ENCODE measurements at places on chromosomes 7 and 10.

- no peak for DNase-seq
These were observed 776 bp downstream of the PEX1 start for GRCh38 chr7:92527300-92528187.

GRCh38 chr7:103833401-103833800, 156.1 kb downstream of the RELN start:
- no peak for DNase-seq

DNA sequence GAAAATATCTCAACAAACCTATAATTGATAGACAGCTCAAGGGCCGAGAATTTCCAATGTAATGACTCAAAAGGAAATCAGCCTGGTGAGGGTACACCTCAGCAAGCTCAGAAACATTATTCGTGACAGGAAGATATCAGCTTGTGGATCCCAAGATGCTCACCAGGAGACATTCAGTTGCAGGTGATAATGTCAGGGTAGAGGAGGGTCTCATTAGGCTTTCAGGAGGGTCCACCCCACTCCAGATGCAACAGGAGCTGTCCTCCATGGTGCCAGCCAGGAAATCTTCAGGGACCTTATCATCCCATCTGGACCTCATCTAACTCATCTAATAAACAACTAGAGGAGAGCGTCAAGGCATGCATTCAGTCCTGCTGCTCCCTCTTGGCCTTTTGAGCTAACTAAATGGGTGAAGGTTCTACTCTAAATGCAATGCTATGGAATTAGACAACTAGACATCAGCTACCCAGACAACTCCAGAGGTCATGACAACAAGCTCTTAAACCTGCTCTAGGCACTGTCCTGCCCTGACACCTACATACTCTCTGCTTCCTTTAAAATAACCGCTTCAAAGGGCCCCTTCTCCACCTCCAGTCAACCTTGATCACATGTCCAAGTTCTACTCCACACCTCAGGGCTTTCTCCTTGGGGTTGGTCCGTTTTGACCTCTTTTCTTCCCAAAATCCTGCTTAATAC, 4.3 kb upstream of the GIMAP5 start:
- no peak for DNase-seq

DNA sequence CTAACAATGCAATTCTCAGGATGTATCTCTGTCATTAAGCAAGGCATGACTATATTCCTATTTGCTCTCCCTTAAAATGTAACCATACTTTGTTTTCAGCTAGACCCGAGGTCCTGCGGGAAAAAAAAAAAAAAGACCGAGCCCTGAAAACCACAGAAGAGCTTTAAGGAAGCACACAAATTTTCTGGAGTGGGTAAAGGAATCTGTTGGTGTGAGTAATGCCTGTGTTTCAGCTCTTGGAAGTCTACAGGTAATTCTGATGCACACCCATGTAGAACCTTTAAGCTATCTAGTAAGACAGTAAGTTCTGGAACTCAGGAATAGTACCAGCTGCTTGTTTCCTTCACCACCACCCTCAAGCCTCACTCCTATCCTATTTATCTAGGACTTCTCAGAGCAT, 351.1 kb downstream of the PARD3 start:
- no peak for DNase-seq

GRCh38 chr10:71259815-71260501, 47.6 kb downstream of the UNC5B start:
- DNase-seq = no peak

DNA sequence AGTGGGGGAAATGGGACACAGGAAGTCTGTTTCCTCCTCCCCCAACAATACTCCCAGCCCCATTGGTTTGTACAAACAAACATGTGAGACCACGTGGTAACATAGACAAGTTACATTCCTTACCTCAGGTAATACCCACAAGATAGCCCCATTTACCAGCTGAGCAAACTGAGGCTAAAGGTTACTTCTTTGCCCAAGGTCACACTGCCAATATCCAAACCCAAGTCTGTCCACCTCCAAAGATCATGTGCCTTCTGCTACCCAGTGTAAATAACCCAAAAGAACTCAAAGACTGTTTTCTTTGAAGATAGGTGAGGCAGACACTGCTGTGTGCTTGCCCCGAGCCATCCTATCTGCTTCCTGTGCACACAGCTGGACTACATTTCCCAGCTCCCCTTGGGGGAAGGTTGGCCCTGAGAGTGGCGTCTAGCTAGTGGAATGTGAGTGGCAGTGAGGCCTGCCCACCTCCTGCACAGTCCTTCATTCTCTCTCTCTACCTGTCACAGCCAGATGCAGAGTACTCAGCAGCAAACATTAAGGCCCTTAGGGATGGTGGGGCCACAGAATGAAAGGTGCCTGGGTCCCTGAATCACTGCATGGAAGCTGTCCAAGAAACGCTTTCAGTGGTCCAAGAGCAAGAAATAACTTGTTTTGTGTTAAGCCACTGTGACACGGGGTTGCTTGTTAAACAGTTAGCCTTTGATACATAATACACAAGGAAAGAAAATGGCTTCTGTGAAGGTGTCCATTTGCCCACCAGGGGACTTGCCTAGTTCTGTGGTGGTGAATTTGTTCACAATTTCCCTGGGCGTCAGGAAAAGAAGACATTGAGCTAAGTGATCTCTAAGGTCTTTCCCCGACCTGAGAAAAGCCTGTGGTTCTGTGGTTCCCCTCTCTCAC, 257.7 kb upstream of the NFE2L3 start:
- DNase-seq = peak; percentile 73

DNA sequence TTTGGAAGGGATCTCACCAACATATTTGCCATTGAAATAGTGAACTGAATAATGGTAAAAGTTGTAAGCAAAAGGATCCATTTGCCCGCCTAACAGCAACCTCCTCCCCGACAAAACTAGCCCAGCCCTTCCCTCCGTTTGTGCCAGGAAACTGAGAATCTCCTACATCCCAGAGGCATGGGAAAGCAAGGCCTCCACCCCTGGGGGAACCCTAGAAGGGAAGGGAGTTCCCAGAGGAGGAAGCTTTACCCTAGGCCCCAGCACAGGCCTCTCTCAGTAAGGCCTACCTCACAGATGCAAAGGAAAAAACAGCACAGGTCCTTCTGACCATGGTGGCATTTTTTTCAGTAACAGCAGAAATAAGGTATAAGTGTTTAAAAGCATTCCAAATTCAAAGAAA, 229.7 kb downstream of the ELMO1 start:
- no peak for DNase-seq

GRCh38 chr10:64586934-64587503, 1065.8 kb downstream of the REEP3 start:
- DNase-seq = no peak

DNA sequence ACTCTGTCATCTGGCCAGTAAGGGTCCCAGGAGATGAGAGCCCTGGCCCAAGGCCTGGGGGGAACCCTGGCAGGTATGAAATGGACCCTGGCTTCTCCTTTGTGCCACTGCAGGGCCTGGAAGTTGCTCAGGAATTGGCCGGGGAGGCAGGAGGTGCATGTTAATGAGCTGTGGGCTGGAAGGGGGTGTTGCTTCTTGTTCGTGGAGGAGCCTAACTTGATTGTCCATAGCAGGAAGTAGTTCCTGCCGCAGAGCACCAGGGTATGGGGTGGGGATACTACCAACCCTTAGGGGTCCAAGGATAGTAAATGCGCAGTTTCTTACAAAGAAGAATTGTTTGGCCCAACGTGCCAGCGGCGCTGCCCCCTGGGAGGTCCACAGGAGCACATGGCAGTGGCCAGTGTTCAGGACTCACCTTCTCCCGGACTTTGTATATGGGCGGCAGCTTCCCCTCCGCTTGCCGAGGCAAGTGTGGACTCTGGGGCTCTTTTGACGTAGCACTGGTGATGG, 21.5 kb downstream of the TEX36 start:
- no peak for DNase-seq

DNA sequence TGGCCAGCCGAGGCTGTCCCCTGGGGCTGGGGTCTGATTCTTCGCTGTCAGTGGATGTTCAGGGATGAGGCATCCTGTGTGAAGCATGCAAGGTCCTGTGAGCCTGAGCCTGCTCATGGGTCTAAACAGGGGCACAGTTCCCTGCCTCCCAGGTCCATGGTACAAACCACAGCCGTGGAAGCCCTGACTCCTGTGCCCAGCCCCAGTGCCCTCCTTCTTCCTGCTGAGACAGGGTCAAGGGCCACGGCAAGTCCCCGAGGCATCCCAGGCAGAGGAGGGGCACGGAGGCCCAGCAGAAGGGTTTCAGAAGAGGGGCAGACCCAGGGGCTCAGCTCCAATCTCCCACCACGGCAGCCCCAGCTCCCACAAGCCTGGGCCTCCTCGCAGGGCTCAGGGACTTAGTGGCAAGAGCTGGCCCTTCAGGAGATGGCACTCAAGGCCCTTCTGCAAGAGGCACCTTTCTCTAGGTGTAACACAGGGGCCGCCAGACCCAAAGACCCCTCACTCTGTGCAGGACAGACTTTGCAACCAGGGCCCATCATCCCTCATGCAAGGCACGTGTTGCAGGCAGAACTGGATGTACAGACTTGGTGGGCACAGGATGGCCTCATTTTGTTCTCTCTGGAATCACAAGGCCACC, 248.8 kb downstream of the TCERG1L start:
- DNase-seq = no peak

GRCh38 chr10:48470115-48470892, 134.6 kb downstream of the ARHGAP22 start:
- peak; percentile 78 for DNase-seq

- DNase-seq = no peak
These were observed 15.1 kb downstream of the PSAP start for GRCh38 chr10:71835671-71836595.

DNA sequence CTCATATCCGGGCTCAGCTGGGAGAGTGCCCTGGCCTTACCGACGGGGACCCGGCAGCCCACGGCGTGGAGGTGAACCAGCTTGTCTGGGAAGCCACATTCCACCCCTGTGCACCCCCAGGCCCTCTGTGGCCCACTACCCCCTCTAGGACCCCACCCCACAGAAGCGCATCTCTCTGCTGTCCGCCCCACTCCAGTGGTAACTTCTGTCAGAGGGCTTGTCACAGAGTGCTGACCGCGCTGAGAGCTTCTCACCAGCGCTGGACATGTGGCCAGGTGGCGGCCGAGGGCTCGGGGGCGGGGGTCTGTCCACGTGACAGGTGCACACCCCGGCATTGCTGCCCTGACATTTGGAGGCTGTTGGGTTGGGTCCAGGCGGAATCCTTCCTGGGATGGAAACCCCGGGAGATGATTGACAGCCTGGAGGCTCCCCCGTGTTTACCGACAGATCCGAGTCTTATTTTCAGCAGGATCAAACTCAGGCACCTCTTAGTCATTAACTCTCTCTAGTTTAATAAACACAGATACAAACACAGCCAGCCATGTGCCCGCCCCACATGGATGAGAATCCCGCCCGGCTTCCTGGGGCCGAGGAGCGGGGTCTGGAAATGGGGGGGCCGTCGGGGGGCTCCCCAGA, 5.1 kb downstream of the ELFN1 start:
- DNase-seq = no peak

- no peak for DNase-seq
These were observed 29.0 kb upstream of the KNDC1 start for GRCh38 chr10:133131053-133131452.

DNA sequence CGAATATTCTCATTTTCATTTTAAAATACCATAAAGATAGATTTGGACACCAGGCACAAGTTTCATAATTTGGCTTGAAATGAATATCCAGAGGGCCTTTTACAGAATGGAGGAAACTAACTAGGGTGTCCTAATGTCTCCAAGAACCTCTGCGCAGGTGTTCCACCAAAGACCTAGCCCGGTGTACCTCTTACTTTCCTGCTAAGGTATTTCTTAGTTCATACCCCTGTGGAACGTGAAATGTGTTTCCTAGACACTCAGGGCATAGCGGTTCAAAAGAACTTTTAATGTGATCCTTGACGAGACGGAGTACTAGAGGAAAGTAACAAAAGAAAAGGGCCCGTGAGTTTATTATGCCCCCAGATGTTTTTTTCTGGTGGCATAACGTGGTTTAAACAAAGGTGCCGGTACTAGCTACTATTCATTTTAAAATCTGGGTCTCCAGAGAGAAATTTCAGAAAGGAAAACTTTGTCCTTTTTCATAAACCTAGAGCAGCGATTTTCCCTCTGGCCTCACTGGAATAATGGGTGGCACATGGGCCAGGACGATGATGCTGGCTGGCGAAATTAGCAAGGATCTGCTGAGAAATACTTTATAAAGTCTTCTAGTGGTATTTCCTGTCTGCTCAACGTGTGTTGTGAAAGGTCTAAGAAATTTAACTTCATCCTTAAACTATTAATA, 1.4 kb downstream of the APBB1IP start:
- DNase-seq = no peak

DNA sequence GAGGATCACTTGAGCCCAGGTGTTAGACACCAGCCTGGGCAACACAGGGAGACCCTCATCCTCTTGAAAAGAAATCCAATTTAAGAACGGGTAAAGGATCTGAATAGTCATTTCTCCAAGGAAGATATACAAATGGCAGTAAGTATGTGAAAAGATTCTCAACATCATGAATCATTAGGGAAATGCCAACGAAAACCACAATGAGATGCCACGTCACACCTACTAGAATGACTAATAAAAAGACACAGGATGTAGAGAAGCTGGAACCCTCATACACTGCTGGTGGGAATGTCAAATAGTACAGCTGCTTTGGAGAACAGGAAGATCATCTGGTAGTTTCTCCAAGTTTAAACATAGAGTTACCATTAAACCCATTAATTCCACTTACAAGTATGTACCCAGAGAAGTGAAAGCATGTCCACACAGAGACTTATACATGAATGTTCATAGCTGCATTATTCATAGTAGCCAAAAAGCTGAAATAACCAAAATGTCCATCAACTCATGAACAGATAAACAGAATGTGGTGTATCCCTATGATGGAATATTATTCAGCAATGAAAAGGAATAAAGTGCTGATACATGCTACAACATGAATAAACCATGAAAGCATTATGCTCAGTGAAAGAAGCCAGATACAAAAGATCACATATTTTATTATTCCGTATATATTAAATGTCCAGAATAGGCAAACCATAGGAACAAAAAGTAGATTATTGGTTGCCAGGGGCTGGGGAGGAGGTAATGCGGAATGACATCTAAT, 13.1 kb upstream of the ZMIZ2 start:
- DNase-seq = no peak

- no peak for DNase-seq
These were observed 39.8 kb downstream of the ENO4 start for GRCh38 chr10:116889066-116889465.

DNA sequence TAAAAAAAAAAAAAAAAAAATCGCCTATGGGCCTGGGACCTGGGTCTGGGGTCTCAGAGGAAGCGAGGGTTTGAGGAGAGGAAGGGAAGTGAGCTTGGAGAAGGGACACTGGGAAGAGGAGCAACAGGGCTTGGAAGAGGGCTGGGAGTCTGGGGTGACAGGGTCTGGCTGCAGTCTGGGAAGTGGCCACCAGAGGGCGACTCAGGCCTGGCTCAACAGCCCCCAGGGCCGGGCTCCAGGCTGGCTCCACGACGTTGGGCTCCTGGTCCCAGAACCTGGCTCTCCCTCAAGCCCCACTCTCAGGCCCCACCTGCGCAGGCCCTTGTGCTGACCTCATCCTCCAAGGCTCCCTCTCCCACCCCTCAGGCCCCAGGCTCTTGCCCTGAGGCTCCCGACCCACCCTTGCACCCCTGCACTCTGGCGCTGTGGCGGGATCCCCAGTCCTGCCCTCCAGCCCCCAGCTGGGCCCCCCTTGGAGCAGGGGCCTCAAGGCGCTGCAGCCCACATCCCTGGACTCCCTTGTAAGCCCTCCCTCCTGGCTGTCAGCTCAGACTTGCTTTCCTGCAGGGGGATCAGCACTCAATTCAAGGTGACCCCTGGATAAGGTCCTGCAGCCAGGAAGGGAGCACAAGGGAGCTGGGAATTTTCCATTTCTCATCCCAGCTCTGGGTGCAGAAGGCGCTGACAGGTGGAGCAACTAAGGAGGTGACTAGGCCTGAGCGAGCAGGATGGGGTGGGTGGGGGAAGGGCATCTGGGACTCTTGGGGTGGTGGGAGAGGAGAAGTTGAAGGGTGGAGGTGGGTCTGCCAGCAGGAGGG, 5.4 kb upstream of the SPACDR start:
- peak; percentile 42 for DNase-seq

- DNase-seq = no peak
These were observed 248.5 kb downstream of the SFMBT2 start for GRCh38 chr10:7162331-7162730.

Data from Jurkat, Clone E6-1 (cell line).